GM13977 (cell line): ENCODE measurements at places on chromosomes 11 and 22.

DNA sequence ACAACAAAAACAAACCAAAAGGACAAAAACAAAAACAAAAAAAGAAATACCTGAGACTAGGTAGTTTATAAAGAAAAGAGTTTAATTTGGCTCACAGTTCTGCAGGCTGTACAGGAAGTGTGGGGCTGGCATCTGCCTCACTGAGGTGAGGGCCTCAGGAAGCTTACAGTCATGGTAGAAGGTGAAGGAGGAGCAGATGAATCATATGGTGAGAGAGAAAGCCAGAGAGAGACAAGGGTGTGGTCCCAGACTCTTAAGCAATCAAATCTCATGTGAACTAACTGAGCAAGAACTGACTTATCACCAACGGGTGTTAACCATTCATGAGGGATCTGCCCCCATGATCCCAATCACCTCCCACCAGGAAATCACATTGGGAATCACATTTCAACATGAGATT lies 58.8 kb upstream of the ZBED5 start:
- DNase-seq, result no peak

DNA sequence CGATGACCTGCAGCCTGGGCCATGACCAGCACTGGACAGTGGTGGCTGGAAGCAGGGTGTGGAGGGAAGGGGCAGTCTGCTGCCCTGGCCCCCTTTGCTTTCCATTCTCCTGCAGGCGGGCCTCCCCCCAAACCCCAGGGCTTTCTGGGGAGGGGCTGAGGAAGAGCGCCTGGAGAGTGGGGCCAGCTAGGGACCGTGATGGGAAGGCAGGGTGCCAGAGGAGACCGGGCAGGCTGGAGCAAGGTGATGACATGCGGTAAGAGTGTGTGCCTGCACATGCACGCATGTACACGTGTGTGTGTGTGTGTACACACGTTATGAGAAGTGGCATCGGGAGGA lies 7.8 kb downstream of the OAF start:
- no peak for DNase-seq

- no peak for DNase-seq
These were observed 6.8 kb downstream of the KMT2A start for GRCh38 chr11:118442908-118443589.

DNA sequence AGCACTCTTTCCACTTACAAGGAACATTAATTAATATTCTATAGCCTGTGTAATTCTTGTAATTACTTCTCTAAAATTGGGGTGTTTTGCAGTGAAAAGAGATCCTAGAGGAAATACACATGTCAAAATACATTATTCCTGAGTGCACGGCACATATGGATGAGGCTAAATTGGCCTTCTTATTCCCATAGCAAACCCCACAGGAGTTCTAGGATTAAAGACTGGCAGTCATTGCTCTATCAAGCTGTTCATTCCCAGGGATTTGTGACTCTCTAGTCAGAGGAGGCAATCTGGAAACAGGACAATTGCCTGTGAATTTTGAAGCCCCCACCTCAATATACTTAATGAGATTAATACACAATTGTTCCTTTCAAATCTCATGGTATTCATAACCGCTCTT lies 145.9 kb upstream of the OPCML start:
- no peak for DNase-seq

DNA sequence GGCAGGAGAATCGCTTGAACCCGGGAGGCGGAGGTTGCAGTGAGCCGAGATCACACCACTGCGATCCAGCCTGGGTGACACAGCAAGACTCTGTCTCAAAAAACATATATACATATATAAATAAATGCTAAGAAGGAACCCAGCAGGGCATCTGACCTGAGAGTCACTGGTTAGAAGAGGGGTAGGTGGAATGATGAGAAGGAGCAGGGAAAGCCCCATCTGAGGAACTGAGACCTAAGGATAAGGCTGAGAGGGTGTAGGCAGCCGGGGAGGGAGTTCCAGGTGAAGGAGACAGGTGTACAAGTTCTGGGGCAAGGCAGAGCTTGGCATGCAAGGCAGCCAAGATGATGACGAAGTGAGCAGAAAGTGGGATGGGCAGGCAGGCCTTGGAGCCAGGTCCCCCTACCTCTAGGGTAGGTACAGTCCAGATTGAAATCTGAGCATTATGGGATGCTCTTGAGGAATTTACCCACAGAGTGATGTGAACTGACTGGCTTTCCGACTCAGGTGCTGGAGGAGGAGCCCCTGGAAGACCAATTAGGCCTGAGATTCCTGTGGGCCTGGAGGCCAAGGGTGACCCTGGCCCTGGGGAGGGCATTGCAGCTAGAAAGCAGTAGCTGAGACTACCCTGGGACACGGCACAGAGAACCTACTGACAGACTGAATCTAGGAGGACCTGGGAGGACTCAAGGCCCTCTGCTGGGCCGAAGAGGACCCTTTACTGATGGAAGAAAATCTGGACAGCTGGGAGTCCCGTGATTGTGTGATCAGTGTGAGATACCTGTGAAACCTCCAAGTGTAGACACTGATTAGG lies 22.8 kb downstream of the KLHL22 start:
- DNase-seq, result no peak

- DNase-seq, result no peak
These were observed at the start of gene OR6A2 for GRCh38 chr11:6799402-6799801. Gene OR6A2, minus strand, starts transcription at chr11:6799689. Its CDS starts 3,981 bp downstream, at chr11:6795708.

GRCh38 chr22:28829358-28830181 lies 29.2 kb upstream of the XBP1 start:
- DNase-seq, result peak; percentile 79

DNA sequence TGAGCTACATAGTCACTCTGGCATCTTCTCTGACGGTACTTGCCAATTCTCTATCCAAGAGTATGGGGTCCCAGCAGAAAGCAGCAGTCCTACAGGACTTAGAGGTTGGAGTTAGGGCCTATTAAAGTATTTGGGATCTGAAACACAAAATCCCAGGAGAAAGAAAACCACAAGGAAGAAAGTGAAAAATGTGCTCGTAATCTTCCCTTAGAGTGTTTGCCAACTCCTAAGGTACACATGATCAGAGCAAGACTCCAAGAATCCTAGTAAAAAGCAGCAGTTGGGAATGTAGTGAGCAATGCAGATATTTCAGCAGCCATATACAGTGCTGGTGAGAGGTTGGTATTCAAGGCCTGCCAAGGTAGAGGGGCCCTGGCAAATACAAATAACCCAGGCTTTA lies 71.6 kb downstream of the EXT2 start:
- DNase-seq, result no peak

- DNase-seq, result no peak
These were observed 9.3 kb upstream of the CDC42BPG start for GRCh38 chr11:64853709-64854108.

DNA sequence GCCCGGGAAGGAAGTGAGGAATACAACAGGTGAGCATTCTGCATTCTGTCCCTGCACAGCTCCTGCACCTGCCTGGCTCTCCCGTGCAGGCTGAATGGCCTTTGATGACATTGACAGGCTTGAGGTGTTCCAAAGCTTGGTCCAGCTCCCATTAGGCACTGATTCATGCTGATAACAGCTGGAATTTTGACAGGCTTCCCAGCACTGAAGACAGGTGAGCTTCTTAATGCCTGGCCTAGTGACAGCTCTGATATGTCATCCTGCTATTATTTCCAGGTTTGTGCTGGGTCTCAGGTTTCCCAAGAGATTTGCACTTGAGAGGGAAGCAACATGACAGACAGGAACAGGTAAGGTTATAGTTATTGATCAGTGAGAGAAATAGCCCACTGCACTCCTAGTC lies 58.0 kb upstream of the MTNR1B start:
- no peak for DNase-seq

- DNase-seq, result no peak
These were observed 114.2 kb downstream of the KCNQ1OT1 start for GRCh38 chr11:2585566-2586086.

DNA sequence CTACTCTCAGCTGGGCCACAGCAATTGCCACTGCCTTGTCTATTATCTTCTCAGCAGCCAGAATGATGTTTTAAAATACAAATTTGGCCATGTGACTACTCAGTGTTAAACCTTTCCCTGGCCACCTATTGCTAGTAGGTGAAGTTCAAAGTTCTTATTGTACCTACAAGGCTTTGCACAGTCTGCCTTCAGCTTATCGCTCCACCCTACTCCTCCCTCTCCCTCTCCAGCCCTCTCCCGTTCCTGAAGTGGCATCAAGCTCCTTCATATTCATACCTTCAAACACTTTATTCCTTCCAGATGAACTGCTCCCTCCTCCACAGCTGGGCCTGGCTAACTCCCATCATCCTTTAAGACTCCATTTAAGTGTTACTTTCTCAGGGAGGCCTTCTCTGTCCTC lies 37.3 kb downstream of the OR10A6 start:
- no peak for DNase-seq

- DNase-seq, result no peak
These were observed 4.1 kb upstream of the B4GALNT4 start for GRCh38 chr11:364991-365725.

GRCh38 chr22:37639070-37639760 lies at the start of gene SH3BP1:
Gene SH3BP1, plus strand, starts transcription at chr22:37639669. Its CDS starts 119 bp downstream, at chr22:37639788.
- DNase-seq, result peak; percentile 87

DNA sequence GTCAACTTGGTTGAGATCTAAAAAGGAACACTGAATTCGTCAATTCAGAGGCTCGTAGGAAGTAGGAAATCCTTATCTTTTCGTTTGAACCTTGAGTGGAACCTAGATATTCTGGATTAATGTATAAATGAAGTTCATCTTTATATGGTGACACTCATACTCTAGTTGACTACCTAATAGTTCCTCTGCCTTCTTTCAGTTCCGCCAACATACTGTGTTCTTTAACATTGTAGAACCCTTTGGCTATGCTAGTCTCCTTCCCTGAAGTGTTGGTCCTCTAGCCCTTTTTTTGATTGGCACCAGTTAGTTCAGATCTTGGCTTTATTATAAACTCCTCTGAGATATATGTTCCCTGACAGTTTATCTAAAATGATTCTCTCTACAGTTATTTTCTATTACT lies 1.5 kb downstream of the ATM start:
- DNase-seq, result no peak

DNA sequence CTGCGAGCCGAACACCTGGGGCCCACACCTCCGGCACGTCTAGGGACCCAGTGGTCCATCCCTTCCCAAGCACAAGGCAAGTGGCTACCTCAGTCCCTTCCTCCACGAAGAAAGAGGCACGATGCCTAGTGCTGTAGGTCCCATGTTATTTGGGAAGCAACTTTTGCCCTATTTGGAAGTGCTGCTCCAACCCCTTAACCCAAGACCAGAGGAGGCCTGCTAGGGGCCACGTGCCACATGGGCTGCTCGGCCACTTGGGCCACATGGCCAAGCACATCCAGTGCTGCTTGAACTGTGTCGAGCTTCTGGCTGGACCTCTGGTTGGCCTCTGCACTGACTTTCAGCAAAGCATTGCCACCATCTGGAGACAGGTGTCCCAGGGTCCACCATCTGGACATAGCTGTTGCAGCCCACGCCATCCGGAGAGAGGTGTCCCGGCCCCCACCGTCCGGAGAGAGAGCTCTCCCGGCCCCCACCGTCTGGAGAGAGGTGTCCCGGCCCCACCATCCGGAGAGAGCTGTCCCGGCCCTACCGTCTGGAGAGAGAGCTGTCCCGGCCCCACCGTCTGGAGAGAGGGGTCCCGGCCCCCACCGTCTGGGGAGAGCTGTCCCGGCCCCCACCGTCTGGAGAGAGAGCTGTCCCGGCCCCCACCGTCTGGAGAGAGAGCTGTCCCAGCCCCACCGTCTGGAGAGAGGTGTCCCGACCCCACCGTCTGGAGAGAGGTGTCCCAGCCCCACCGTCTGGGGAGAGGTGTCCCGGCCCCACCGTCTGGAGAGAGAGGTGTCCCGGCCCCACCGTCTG lies 6.5 kb upstream of the B4GALNT4 start:
- no peak for DNase-seq

GRCh38 chr11:76077575-76078150 lies 128.6 kb downstream of the WNT11 start:
- no peak for DNase-seq

- no peak for DNase-seq
These were observed 2.9 kb downstream of the PIK3IP1 start for GRCh38 chr22:31289344-31289743.

GRCh38 chr11:44006917-44007361 lies 40.8 kb upstream of the ACCSL start:
- DNase-seq, result no peak

- peak; percentile 57 for DNase-seq
These were observed 16.9 kb upstream of the SPTY2D1 start for GRCh38 chr11:18650859-18651557.

- peak; percentile 97 for DNase-seq
These were observed 20.1 kb downstream of the TSSC4 start for GRCh38 chr11:2420502-2421225.

DNA sequence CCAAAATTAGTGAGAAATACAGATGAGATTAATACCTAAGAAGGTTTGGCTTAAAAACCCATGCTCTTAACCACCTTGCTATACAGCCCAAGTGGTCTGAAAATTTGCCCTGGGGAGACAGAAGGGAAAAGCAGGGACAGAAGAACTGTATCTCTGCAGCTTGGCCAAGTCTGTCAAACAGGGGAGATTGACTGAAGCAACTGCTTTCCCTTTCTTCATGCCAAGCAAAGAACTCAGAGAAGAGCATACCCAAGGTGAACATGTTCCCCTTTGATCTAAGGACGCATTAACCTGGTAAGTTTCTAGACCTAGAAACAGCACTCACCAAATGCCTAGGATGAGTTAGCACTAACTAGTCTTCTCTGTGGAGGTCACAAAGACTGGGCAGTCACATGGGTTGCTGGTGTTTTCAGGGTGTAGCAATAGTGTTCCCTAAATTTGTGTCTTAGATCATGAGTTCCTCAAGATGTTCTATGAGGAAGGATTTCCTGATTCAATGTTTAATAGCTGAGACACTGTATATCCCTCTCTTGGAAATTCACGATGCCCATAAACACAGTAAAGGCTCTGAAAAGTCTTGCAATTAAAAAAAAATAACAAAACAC lies 75.6 kb upstream of the GRAMD1B start:
- DNase-seq, result no peak

DNA sequence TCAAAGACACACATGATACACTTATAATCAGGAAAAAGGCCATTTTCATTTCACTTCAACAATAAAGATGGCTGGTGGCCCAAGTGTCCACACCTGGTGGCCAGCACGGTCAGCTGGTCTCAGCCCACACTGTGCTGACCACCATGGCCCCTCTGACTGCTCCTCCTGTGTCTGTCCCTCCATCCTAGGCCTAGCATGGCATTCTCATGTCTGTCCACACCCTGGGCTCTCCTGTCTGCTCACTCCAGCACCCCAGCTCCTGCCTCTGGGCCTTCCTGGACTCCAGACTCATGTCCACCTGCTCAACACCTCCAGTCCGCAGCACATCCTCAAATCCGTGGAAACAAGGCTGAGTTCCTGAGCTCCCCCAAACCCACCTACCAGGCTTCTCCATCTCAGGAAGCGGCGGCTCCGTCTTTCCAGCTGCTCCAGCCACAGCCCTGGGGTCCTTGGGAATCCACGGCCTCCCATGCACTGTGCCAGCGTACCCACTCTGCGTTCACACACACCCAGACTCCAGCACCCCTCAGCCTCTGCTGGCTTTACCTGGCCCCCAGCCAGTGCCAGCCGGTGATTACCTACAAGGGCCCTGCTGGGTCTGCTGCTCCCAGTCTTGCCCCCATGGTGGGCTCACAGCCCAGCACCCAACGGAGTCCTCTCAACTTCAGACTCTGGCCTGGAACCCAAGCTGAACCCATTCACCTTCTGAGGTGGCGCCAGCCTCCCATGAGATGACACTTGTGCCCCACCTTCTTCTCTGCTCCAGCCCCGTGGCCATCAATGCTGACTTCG lies 13.9 kb downstream of the SIRT3 start:
- DNase-seq, result no peak

- no peak for DNase-seq
These were observed 728.8 kb downstream of the NELL1 start for GRCh38 chr11:21398195-21398594.

- DNase-seq, result peak; percentile 83
These were observed 13.0 kb downstream of the NCF4 start for GRCh38 chr22:36873614-36874308.

GRCh38 chr22:29172216-29172615 lies 33.5 kb upstream of the EMID1 start:
- no peak for DNase-seq
